ENCODE measurements at places on chromosomes 7 and 10. TPM values are rescaled to one million over a fixed set of nuclear protein-coding genes. Genes with fewer than 3 reads are reported as not detected.

GRCh38 chr10:1698185-1698584 lies 39.1 kb downstream of the ADARB2 start:
- ATAC-seq = no peak

GARIN1A gene
- total RNA-seq = 0.84 TPM

DNA sequence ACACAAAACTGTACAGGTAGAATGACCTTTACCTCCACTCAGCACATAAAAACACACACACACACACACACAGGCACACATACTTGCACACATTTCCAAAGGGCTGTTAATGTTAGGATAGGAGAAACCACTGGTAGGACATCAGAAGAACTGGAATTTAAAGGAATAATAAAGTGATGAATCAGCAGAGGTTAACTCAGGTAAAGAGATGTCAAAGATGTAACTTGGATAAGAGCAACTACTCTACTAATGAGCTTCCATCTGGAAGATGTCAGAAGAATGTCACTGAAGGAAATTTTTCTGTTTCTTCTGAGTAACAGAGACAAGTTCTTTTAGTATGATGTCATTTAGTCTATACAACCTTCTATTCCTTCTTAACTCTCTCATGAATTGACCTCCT lies 26.4 kb upstream of the GPR37 start:
- ATAC-seq = no peak

- ATAC-seq = no peak
These were observed 47.6 kb downstream of the BMS1 start for GRCh38 chr10:42830237-42830636.

- ATAC-seq = no peak
These were observed 54.7 kb upstream of the STEAP4 start for GRCh38 chr7:88361357-88361756.

DNA sequence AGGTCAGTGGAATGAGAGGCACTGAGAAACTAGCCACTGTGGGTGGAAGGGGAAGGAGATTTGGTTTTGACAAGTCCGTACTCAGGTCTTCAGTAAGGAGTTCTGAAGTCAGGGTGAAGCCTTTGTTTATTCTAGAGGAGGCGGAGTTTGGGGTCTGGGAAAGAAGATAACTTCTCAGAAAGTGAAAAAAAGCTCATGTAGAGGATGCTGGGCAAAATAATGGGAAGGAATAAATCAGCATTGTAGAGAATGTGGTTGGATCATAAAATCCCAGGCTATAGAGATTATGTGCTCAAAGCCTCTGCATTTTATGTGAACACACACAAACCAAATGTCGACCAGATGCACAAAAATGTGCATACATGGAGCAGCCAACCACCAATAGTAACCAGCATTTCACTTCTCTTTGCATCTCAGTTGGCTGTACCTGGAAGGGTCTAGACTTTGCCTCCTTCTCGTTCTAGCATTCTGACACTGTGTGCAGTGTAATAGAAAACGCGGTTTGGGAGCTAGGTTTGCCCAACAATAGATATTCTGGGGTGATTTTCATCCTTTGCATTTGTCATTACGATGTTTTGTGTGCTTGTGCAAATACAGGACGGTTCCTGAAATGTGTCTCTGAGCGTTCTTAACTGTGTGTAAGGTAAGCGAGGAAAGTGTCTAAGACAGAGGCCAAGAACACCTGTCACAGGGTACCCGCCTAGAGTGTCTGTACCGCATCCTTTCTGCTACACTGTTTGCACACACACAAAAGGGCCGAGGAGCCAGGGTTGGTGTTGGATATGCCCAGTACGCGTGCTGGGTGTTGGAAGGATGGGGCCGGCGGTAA lies 603 bp upstream of the HECW1 start:
- ATAC-seq = no peak

AGR2 gene
- total RNA-seq = 7.5 TPM

- ATAC-seq = no peak
These were observed 60.3 kb downstream of the GLI3 start for GRCh38 chr7:42176724-42177101.

SVOPL gene
- not detected for total RNA-seq

DNA sequence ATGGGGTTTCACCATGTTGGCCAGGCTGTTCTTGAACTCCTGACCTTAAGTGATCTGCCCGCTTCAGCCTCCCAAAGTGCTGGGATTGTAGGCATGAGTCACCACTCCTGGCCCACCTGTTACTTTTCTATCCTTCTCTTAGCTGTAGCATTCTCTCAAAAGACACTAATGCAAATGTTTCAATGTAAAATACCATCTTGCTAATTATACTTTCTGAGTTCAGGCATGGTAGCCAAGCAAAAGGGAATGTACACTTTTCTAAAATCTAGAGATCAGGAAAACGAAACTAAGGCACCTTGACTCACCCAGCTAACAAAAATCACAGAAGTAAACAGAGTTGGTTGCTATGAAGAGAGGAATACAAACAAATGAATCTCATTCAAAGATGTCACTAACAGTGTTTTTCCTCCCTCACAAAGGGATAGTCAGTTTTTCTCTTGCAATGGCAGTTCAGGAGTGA lies 401.0 kb upstream of the NRP1 start:
- no peak for ATAC-seq

- no peak for ATAC-seq
These were observed 65.1 kb downstream of the CALML3 start for GRCh38 chr10:5589661-5590511.

GRCh38 chr10:96305019-96305418 lies 785 bp downstream of the DNTT start:
- ATAC-seq = no peak

DNA sequence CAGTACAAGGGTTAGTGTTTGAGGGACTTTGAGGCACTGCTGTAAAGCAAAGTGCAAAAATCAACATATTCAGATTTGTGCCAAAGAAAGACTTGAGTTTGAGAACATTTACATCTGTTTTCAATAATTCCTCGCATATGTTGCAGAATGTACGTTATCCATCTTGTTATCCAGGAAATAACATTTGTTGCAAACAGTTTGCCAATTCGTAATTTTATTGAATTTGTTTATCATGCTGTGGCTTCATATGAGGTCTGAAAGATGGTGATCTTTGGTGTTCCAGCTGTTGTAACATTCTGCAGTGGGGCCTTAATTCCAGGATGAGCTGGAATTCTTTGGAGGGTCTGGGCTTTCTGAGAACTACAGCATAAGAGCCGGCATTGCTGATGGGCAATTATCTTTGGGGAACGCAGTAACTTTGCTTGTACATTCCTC lies 396.2 kb downstream of the LRMDA start:
- no peak for ATAC-seq

- no peak for ATAC-seq
These were observed 46.9 kb downstream of the SLIT1 start for GRCh38 chr10:97138846-97139245.

GRCh38 chr7:146542101-146542500 lies 425.5 kb downstream of the CNTNAP2 start:
- ATAC-seq = no peak

DNA sequence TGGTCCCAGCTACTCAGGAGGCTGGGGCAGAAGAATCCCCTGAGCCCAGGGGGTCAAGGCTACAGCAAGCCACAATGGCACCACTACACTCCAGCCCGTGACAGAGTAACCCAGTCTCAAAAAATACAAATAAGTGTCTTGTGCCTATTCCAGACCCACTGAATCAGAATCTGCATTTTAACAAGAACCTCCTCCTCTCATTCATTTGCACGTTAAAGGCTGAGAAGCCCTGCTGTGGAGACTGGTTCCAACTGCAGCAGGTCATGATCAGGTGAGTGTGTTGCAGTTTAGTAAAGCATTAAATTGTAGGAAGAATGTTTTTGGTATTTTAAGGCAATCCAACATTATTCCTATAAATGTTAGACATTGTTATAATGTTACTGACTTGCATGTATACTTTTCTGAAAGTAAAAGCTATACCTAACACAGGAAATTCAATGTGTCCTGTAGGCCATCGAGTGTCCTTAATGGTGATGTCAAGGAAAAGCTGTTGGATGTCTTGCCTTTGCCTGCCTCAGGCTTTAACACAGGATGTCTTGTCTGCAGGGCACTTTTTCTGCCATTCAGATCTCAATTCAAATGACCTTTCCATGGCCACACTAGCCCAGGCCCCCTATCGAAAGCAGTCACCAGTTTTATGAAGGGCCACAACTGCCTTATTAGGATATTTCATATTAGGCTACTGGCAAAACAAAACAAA lies 30.4 kb downstream of the MKRN1 start:
- ATAC-seq = no peak

KIF11 gene
- 16.8 TPM for total RNA-seq

DNA sequence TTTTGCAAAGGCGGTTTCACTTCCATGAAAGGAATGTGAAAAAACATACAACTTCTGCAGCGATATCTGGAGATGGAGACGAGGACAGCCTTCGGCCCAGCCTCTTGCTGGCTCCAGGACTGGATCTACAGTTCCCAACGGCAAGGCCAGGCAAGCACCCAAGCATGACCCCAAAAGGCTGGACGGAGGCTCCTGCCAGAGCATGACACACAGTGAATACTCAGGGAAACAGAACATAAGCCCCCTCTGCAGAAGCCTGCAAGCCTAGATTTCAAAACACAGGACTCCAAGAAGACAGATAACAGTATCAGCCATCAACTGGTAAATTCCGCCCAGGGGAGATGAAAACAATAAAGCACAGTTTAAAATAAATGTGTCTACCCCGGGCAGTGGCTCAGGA lies 3.3 kb upstream of the LRRC27 start:
- no peak for ATAC-seq

DNA sequence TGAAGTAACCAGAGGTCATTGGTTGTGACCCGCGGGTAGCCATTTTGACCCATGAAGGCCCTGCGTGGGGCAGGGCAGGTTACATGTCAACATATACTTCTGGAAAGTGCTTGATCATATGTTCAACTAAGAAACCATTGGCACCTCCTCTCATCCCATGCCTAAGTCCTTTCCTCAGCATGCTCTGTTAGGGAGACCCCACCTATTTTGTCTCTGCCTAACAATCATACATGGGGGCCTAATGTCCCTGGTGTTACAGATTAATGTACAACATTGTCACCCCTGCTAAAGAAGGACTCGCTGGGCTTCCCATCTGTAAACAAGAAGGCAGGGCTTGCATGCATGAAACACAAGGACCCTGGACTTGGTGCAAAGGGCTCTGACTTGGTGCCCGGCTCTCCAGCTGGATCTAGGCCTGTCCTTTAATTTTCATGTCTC lies 133.7 kb upstream of the TNS3 start:
- no peak for ATAC-seq

DNA sequence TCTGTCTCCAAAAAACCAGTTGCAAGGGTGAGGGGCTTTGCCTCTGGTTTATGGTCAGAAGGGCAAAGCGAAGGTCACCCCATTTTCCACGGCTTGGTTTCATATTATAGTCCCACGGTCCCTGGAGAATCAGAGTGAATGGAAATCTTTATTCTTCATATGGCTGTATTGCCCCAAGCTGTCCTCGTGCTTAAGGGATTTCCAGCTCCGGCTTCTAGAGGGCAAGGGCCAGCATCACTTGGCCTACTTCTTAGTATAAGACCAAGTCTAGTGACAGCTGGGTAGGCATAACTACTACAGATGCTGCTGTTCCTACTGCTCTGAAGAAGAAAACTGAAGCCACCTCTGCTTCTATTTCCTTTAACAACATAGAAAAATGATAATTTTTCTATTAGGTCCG lies 63.2 kb downstream of the PARP12 start:
- no peak for ATAC-seq

- ATAC-seq = no peak
These were observed 70.5 kb downstream of the TES start for GRCh38 chr7:116280803-116281202.

DNA sequence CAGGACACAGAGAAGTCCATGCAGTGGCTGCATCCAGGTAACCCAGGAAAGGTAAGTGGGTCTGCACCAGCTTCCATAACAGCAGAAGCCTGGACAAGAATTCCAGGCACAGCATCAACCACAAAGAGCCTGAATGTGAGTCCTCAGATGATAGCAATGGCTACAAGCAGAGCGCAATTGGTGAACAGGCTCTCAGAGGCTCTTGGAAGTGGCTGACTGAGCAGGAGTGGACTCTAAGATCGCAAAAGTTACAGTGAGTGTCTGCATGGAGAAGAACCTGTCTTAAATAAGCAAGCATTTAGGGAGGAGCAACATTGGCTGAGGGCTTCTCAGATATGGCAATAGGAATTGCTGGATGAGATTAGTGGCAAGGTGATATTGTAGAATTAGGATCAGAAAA lies 41.6 kb upstream of the VWC2 start:
- ATAC-seq = no peak

- no peak for ATAC-seq
These were observed 13.6 kb downstream of the VPS50 start for GRCh38 chr7:93245525-93246432.

CFAP43 gene
- total RNA-seq = not detected

RTKN2 gene
- 8.9 TPM for total RNA-seq

DNA sequence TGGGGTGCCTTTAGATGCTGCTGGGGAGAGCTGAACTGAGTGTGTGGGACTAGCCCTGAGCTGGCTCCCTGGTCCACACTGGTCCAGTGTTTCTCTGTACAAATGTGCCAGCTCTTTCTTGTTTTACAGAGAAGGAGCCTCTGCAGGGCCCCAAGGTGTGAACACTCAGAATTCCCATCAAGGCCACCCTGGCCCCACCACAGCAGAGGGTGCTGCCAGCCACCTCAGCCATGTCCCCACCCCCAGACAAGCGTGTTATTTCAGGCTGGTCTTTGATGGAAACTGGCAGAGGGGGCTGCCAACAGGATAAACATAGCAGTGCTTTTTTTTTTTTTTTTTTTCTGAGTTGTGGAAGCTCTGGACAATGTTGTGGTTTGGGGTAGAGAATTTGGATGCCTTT lies 68.5 kb upstream of the LRRC18 start:
- ATAC-seq = no peak

DNA sequence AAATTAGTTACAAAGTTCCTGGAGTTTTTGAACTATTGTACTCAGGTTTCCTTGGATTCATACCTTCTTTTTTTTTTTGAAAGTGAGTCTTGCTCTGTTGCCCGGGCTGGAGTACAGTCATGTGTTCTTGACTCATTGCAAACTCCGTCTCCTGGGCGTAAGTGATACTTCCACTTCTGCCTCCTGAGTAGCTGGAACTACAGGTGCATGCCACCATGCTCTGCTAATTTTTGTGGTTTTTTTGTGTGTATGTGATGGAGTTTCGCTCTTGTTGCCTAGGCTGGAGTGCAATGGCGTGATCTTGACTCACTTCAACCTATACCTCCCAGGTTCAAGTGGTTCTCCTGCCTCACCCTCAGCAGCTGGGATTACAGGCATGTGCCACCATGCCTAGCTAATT lies 22.3 kb downstream of the MCM10 start:
- no peak for ATAC-seq

GRCh38 chr10:86363184-86363832 lies 3.3 kb downstream of the GRID1 start:
- ATAC-seq = peak; percentile 59

ZNF804B gene
- total RNA-seq = not detected

DNA sequence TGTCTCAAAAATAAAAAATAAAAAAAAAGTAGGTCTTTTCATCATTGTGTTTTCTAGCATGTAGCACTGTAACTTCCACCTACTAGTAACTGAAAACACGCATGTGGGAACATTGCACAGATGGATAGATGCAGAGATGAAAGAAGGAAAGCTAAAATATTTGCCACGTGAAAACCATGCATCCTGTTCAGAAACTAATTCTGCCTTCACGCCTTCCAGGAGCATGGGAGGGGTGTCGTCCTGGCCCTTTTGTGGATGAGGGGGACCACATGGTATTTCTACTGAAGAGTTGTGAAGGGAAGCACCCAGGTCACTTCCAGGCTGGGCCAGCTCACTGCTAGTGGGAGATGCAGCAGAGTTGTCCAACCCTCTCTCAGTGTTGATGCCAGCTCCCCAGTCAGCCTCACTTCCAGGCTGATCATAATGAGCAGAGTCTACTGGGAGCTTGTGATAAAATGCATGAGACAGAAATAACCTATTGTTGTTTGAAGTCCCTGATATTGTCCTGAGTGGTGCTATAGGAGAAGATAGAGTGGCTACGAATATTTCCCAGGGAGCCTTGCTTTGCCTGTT lies 287.1 kb upstream of the CELF2 start:
- no peak for ATAC-seq

Measured in esophagus mucosa (tissue), 1 donor.